ENCODE measurements at places on chromosomes 7 and 10.

- peaks cover 4% of the 10 kb centered on the region for H3K4me1 ChIP-seq
- H3K27ac ChIP-seq, result no peak within 1 kb of the TSS
- peaks cover 53% of the 10 kb centered on the region for H3K27me3 ChIP-seq
- DNase-seq, result peak; percentile 78
Observed at GRCh38 chr7:132575982-132576720, at the start of gene PLXNA4. Gene PLXNA4, minus strand, starts transcription at chr7:132576470. Its CDS starts 67,777 bp downstream, at chr7:132508693.

DNA sequence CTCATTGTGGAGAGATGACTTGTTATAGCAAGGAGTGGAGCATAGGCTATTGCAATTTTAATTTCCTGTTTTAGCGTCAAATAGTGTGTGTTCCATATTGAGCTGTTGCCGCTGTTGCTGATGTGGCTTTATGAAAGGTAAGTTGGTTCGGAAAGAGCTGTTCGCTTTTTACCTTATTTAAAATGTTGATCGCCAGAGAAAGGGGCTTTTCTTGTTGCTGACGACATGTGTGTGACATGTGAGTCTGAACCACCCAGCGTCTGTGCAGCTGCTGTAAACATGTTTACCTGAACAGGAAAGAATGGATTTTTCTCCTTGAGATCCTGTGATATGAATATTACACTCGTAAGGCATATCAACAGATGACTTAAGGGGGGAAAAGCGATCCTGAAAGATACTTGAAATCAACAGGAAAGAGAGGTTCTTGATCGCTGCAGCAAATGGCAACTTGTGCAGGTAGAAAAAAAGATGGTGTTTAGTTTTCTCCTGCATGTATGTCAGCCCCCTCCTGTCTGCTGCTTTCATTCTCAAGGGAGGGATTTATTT is 2.5 kb downstream of the ZEB1 start:
- H3K27ac ChIP-seq, result no peak overlapping the region
- H3K36me3 ChIP-seq, result no peaks in the 10 kb centered on the region
- no peaks in the 10 kb centered on the region for H3K4me1 ChIP-seq
- DNase-seq, result no peak

DNA sequence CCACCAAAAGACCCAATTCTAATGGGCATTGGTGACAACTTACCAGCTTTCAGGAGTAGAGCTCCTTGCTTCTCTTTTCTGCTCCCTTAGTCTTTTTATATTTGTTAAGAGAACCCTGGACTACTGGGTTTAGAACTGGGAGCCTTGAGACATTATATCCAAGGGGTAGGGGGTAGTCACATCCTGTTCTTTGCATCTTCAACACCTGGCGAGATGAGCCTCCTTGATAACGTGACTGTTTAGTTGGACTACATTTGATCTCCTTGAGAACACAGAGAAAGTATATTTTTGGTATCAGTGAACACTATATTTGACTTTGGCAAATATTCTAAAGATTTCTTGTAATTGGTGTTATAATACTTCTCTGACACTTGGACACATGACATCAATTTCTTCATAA is 9.0 kb upstream of the SMNDC1 start:
- H3K4me1 ChIP-seq, result peaks cover 12% of the 10 kb centered on the region
- DNase-seq, result no peak
- H3K36me3 ChIP-seq, result no peaks in the 10 kb centered on the region
- no peak overlapping the region for H3K27ac ChIP-seq
- no peaks in the 10 kb centered on the region for H3K27me3 ChIP-seq

- DNase-seq, result peak; percentile 53
- no peaks in the 10 kb centered on the region for H3K27me3 ChIP-seq
- peaks cover 5% of the 10 kb centered on the region for H3K36me3 ChIP-seq
- H3K4me3 ChIP-seq, result no peak overlapping the region
- no peaks in the 10 kb centered on the region for H3K4me1 ChIP-seq
Observed at GRCh38 chr7:5441840-5442503, 18.3 kb upstream of the TNRC18 start.

DNA sequence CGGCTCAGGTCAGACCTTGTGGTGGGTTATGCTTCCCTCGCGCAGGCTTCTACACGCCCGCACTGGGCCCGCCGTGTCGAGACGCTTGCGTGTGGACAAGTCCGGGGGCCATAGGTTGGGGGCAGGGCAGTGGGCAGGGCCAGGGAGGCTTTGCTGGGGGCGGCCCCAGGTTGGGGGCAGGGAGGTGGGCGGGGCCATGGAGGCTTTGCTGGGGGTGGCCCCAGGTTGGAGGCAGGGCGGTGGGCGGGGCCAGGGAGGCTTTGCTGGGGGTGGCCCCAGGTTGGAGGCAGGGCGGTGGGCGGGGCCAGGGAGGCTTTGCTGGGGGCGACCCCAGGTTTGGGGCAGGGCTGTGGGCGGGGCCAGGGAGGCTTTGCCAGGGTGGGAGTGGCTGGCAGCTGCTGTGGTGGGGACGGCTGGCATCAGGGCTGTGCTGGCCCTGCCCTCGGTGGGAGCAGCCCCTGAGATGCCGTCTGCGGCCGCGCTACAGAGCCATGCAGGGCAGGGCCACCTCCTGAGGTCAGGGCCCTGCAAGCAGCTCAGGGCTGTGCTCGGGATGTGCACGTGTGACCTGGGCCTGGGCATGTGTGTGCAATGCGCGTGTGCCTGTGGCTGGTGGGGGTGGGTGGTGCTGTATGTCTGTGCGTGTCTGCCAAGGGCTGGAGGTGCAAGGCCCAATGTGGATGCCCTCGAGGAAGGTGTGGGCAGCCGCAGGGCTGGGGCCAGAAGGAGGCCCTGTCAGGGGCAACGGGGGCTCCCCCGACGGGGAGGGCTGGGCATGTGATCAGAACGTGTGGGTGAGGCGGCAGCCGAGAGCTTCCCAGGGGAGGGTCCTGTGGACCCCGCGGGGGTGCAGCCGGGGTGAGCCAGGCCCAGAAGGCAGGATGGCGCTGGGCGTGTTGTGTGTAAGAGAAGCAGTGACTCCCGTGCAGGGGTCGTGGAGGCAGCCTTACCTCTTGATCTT is 72.5 kb upstream of the NKX6-2 start:
- no peaks in the 10 kb centered on the region for H3K27me3 ChIP-seq
- no peaks in the 10 kb centered on the region for H3K4me1 ChIP-seq
- H3K27ac ChIP-seq, result no peak overlapping the region
- no peak overlapping the region for H3K4me3 ChIP-seq
- DNase-seq, result peak; percentile 51
- no peaks in the 10 kb centered on the region for H3K36me3 ChIP-seq

DNA sequence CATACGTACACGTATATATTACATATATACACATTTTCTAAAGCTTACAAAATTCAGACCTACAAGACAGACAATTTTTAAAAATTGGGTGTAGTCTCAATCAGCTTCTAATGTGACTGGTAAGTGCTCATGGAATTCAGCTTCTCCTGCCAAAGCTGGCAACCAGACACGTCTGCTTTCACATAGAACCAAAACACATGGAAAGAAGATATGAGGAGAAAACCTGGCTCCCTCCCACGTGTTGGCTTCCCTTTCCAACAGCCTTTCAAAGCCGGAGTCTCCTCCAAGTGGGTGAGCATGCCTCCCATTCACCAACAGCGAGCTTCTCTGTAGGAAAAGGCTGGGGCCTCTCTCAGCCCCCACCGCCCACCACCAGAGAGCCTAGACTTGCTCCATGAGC is 33.4 kb downstream of the CDCA7L start:
- H3K27ac ChIP-seq, result no peak overlapping the region
- no peak overlapping the region for H3K4me3 ChIP-seq
- H3K36me3 ChIP-seq, result no peaks in the 10 kb centered on the region
- no peaks in the 10 kb centered on the region for H3K27me3 ChIP-seq
- no peak for DNase-seq
- H3K4me1 ChIP-seq, result no peaks in the 10 kb centered on the region

DNA sequence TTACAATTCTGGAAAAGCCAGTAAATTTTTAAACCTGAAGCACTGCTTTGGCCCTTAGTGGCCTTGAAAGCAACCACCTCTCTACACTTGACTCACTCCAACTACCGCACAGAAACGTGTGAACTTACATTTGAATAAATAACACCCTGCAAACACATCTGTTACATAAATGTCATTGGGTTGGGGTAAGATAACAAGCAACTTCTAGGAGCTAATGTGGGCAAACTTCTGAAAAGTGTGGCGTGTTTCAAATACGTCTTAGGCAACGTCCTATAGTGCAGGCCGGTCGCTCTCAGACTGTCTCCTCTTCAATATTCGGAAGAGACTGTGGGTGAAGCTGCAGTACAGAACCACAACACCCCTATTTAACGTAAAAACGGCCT is 474 bp downstream of the ORC5 start:
- DNase-seq, result no peak
- no peaks in the 10 kb centered on the region for H3K27me3 ChIP-seq
- H3K27ac ChIP-seq, result no peak overlapping the region
- no peaks in the 10 kb centered on the region for H3K4me1 ChIP-seq
- H3K36me3 ChIP-seq, result peaks cover 22% of the 10 kb centered on the region

- H3K27me3 ChIP-seq, result no peaks in the 10 kb centered on the region
- no peaks in the 10 kb centered on the region for H3K36me3 ChIP-seq
- no peak overlapping the region for H3K27ac ChIP-seq
- H3K4me1 ChIP-seq, result no peaks in the 10 kb centered on the region
- no peak overlapping the region for H3K4me3 ChIP-seq
Observed at GRCh38 chr7:45198986-45199385, 41.4 kb downstream of the RAMP3 start.

GRCh38 chr10:127027786-127028185 is 122.6 kb downstream of the DOCK1 start:
- peaks cover 55% of the 10 kb centered on the region for H3K36me3 ChIP-seq
- H3K4me1 ChIP-seq, result no peaks in the 10 kb centered on the region
- DNase-seq, result peak; percentile 20

DNA sequence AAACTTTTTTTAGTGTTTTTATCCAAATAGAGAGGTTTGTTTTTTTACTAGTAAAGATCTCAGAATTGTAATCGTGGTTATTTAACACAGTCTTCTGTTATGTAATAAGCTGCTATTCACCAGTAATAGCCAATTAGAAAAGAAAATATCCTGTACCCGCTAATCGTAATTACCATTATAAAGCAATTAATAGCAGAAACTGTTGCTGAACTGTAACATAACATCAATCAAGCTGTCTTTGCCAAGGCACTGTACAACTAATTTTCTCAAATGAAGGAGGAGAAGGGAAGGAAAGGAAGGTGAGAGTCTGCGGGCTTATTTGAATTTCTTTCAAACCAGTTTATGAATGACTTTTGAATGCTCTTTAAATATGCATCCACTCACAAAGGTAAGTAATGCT is 9.3 kb downstream of the ZNF277 start:
- no peaks in the 10 kb centered on the region for H3K4me1 ChIP-seq
- no peak overlapping the region for H3K4me3 ChIP-seq
- no peak for DNase-seq
- no peak overlapping the region for H3K27ac ChIP-seq
- H3K36me3 ChIP-seq, result no peaks in the 10 kb centered on the region

- DNase-seq, result no peak
- H3K4me1 ChIP-seq, result peaks cover 20% of the 10 kb centered on the region
- no peak overlapping the region for H3K27ac ChIP-seq
- no peaks in the 10 kb centered on the region for H3K27me3 ChIP-seq
- no peaks in the 10 kb centered on the region for H3K36me3 ChIP-seq
Observed at GRCh38 chr10:62045765-62046521, 144.4 kb downstream of the ARID5B start.
